ENCODE measurements at places on chromosomes 11 and 22. TPM values are rescaled to one million over a fixed set of nuclear protein-coding genes. Genes with fewer than 3 reads are reported as not detected.

GRCh38 chr22:42560781-42561180 is 7.0 kb downstream of the SERHL2 start:
- no peaks in the 10 kb centered on the region for H3K36me3 ChIP-seq
- no peaks in the 10 kb centered on the region for H3K27me3 ChIP-seq
- H3K4me3 ChIP-seq = no peak overlapping the region
- H3K4me1 ChIP-seq = peaks cover 4% of the 10 kb centered on the region

DNA sequence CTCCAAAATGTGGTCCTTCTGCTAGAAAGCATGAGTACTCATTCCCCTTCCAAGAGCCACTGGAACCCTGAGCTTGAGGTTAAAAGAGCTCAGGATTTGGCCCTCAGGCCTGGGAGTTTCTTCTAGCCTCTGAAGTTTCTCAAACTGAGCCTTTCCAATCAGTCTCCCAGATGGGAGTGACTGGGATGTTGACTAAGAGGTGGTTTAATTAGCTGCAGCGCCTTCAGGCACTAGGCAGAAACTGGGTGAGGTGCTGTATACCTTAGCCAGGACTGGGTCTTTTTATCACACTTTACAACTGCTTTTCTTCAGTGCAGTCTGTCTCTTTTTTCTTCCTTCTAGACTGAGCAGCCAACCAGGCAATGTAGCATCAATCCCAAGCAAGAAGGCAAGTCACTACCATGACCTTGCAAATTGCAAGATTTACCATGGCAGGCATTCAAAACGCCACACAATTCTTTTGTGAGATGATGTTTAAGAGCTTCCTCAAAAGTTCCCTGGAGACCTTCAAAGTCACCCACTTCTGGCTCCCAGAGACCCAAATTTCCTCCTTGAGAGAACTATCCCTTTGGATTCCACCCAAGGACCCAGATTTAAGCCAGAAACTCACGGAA is 93.0 kb downstream of the SLC1A2 start:
- H3K4me3 ChIP-seq = no peak overlapping the region
- H3K27me3 ChIP-seq = no peaks in the 10 kb centered on the region
- peaks cover 14% of the 10 kb centered on the region for H3K4me1 ChIP-seq

- H3K36me3 ChIP-seq = no peaks in the 10 kb centered on the region
- DNase-seq = no peak
- no peaks in the 10 kb centered on the region for H3K27me3 ChIP-seq
- H3K4me1 ChIP-seq = peaks cover 13% of the 10 kb centered on the region
- H3K4me3 ChIP-seq = no peak overlapping the region
- no peak overlapping the region for H3K27ac ChIP-seq
Observed at GRCh38 chr11:34194576-34195335, 89.3 kb downstream of the NAT10 start.

GRCh38 chr11:115067900-115068530 is 389.7 kb downstream of the NXPE2 start:
- no peak for DNase-seq
- H3K36me3 ChIP-seq = no peaks in the 10 kb centered on the region
- peaks cover 4% of the 10 kb centered on the region for H3K27me3 ChIP-seq
- H3K4me3 ChIP-seq = no peak overlapping the region
- H3K27ac ChIP-seq = no peak overlapping the region

TREH gene
- not detected for total RNA-seq

PGR gene
- not detected for total RNA-seq
